ENCODE measurements at places on chromosomes 4 and X.

GRCh38 chr4:88130544-88131305, 27.7 kb downstream of the ABCG2 start:
- no peak for DNase-seq

- peak; percentile 65 for DNase-seq
These were observed 4.3 kb downstream of the BLOC1S4 start for GRCh38 chr4:6720202-6720699.

DNA sequence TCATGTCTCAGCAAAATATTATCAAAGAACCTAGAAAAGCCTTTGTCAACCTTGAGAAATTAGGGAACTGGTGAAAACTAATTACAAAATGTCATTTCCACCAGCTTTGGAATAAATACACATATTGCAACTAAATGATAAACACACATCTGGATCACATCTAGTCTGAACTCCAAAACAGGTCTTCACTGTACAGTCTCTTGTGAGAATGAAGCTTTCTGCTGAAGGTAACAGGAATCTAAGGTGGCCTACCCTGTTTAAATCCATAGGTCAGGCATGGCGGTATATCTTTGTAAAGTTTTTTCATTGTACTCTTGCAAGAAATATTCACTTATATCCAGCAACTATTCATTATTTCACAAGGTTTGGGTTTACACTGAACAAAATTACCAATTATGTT, 1.7 kb downstream of the SH3D19 start:
- DNase-seq = no peak

DNA sequence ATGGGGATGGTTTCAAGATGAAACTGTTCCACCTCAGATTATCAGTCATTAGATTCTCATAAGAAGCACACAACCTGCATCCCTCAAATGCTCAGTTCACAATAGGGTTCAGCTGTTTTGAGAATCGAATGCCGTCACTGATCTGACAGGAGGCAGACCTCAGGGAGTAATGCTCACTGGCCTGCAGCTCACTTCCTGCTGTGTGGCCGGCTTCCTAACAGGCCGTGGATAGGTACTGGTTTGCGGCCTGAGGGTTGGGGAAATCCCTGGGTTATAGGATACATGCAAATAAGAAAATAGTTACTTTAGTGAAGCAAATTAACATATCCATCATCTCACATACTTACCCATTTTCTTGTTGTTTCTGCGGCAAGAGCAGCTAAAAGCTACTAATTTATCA, 160.4 kb downstream of the MAD2L1 start:
- no peak for DNase-seq

DNA sequence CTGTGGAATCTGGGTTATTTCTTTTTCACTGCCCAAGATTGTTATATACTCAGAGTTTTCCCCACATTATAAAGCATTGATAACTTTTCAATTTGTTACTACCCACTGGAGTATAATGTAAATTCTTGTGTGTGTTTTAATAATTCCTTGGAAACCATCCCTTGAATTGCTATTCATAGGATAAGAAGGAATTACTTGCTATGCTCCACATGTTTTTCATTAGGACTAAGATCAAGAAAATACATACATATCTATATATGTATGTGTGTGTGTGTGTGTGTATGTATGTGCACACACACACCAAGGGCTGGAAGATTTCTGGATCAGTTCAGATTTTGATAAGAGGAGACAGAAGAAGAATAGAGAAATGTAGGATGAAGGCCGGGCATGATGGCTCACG, 206.4 kb upstream of the JADE1 start:
- DNase-seq = no peak

GRCh38 chrX:15366506-15367352, 17.5 kb downstream of the VEGFD start:
- DNase-seq = no peak
